ENCODE measurements at places on chromosomes 4 and X.

GRCh38 chr4:119394826-119395225 is 72.9 kb upstream of the FABP2 start:
- DNase-seq: no peak

- no peak for DNase-seq
These were observed 42.4 kb upstream of the NOCT start for GRCh38 chr4:138972956-138973801.

DNA sequence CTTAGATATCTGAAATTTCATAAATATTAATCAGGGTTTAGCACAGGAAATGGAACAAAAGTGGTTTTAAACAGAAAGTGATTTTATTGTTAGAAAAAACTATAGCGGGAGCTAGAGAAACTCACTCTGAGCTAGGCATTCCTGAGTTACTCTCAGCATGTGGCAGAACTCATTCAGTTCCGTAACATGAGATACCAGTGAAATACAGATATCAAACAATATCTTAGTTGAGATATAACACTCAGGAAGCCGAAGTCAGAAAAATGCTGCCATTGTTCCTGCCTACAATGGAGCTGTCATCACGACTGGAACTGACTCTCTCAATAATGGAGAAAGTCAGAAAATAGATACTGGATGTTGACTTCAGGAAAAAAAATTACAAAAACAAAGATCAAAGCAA is 1428.7 kb downstream of the PCDH18 start:
- no peak for DNase-seq

- no peak for DNase-seq
These were observed 88.6 kb upstream of the WDR1 start for GRCh38 chr4:10205223-10205622.

DNA sequence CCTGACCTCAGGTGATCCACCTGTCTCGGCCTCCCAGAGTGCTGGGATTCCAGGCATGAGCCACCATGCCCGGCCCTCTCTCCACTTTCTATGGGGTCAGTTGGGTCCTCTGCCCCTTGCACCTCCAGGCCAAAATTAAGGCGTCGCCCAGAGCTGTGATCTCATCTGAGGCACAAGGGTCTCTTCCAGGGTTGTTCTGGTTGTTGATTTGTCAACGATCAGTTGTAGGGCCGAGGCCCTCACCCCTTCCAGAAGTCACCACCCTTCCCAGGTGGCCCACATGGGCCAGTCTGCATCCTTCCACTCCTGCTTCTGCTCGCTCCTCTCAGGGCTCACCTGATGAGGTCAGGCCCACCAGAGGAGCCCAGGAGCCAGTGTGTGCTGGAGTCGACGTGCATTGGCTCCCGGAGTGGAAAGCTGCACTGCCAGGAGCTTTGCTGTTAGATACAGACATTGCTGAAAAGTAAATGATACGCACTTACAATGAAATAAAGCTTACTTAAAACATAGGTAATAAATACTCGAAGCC is 14.3 kb upstream of the TMEM271 start:
- no peak for DNase-seq

DNA sequence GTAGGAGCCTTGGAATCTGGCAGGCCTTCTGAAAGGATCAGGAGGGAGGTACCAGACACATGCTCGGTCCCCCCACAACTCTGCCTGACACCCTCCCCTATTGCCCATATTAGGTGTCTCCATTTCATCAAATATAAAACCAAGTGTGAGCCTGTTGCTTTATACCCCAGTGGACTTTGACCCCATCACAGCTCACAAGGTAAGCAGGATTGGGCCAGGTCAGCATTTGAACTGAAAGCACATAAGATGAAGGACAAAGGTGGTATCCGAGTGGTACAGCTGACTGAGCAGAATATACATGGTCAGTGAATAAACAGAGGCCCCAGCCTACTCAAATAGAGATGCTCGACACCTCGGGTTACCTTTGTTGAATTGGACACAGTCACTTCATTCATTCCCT is 20.0 kb downstream of the SLC25A43 start:
- DNase-seq: no peak

DNA sequence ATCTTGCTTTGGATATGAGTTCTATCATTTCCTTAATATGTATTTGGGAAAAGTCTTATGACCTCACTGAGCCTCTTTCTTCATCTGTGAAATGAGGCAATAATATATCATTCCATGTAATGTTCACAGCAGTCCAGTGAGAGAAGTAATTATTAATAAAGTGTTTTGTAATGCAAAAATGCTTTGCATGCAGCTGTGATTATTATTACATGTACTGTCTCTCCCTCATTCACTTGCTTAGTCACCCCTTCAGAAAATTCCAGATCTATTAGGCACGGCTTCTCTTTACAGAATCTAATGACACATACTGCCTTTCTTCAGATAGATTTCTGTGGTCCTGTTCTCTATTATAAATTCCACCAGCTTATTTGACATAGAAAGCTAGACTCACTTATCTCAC is 53.5 kb upstream of the FGF13 start:
- no peak for DNase-seq

GRCh38 chr4:115657991-115658650 is 544.7 kb upstream of the NDST4 start:
- no peak for DNase-seq

- no peak for DNase-seq
These were observed 6.3 kb upstream of the DCHS2 start for GRCh38 chr4:154497889-154498288.

Data from NCI-H446 treated with DMSO at 0.1 percent for 48 hours (cell line).